Pulmonary artery endothelial cell (primary cell): ENCODE measurements at places on chromosomes 1 and 21.

DNA sequence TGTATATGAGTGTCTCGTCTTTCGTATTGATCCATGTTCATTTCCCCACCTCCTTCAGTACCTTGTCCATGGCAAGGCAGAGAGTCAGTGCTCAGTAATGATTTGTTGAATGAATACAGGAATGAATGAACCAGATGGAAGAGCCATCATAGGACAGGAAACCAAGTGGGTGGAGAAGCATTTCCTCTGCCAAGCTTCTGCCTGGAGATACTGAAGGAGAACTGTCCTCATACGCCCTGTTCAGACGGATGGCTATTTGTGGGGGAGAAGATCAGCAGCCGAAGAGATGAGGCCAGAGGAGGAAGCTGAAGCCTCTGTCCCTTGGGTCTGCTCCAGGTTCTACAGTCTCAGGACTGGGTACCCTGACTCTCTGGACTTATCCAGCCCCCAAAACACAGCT, 5.8 kb downstream of the FAM43B start:
- no peak for DNase-seq

DNA sequence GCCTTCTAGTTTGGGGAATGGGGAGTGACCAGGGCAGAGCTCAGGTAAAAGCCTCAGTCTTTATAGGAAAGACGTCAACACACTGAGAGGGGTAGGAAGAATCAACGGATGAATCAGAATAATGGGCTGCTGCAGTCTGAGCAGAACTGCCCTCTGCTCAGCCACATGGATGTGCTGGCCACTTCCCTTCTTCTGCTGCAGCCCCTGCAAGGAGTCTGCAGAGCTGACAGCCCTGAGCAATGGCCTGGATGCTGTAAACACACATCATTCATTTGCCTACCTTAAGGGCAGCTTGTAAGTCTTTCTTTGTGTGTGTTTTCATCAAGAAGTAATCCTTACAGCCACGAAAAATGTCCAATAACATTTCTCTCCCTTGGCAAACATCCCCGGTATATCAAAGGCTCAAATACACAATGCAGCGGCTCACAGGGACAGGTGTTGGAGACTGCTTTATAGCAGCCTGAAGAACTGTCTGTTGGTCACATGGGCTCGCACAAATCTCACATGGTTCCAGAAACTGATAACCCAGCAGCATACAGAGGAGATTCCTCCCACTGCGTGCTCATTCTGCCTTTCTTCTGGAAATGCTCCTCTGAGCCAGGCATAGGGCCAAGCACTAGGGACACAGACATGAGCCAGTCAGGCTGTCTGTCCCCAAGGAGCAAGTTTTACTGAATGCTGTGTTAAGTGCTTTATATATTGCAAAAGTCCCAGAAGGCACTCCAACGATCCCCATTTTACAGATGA, 110.1 kb downstream of the HMGB4 start:
- no peak for DNase-seq

DNA sequence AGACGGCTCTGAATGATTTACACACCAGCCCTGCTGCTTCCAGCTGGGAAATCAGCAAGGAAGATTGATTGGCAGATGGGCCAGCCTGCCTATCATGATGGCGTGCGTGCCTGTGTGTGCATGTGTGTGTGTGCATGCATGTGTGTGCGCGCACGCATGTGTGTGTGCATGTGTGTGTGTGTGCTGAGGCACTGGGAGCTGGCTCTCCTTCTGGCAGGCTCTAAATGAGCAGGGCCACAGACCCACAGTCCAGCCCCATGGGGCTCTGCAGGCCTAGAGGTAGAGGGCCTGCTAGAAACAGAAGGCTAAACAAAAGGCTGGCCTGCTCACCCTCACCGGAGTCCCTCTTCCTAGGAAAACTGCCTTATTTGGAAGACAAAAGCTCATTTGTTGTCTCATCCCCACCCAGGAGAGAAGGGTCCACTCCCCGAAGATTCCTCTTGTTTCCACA, 6.0 kb downstream of the KLHDC8A start:
- DNase-seq: no peak

- DNase-seq: no peak
Measured at GRCh38 chr1:96962216-96962615, 240.6 kb downstream of the PTBP2 start.

DNA sequence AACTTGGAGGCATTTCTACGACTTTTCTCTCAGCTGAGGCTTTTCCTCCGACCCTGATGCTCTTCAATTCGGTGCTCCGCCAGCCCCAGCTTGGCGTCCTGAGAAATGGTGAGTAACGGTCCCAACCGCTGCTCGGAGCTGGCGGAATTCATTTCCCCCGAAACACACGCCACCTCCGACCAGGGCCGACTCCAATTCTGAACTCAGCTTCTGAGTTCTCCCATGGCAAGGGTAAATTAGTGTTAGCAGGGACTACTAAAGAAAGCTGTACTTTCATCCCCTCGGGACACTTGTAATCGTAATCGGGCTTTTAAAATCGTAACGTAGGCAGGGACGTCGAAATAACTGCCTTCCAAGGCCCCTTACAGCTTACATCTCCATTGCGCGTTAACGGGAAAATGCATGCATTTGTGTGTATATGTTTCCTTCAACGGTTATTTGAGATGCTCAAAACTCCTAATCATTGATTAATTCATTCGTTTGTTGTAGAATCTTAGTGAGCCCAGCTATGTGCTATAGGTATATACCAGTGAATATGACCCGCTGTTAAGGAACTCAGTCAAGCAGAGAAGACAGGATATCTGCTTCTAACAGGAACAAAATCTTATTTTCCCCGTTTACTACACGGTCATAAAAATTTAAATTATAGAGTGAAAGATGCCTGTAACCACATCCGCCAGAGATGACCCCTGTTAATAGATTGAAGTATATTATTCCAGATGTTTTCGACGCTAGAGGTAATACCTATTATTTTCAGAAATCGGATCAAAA, 472 bp downstream of the DTL start:
- no peak for DNase-seq
